ENCODE measurements at places on chromosomes 3 and 15. TPM values are rescaled to one million over a fixed set of nuclear protein-coding genes. Genes with fewer than 3 reads are reported as not detected.

The SERPINI2 gene
- total RNA-seq, result not detected

The POTEB2 gene
- total RNA-seq, result not detected

The RPUSD3 gene
- total RNA-seq, result 40.7 TPM

The TRPM1 gene
- not detected for total RNA-seq

The CNOT10 gene
- total RNA-seq, result 17.9 TPM

The NR1I2 gene
- not detected for total RNA-seq

The INKA1 gene
- 3.1 TPM for total RNA-seq

The GPR171 gene
- total RNA-seq, result 0.24 TPM

The GOLGA8K gene
- total RNA-seq, result not detected

The NRG4 gene
- not detected for total RNA-seq

The VEPH1 gene
- total RNA-seq, result 0.41 TPM

- no peak for DNase-seq
Observed at GRCh38 chr3:152430223-152431002, 161.7 kb downstream of the MBNL1 start.

GRCh38 chr3:78737988-78738387, 1029.8 kb downstream of the ROBO1 start:
- no peak for DNase-seq

- DNase-seq, result no peak
Observed at GRCh38 chr3:56879436-56880215, 77.9 kb upstream of the ARHGEF3 start.

DNA sequence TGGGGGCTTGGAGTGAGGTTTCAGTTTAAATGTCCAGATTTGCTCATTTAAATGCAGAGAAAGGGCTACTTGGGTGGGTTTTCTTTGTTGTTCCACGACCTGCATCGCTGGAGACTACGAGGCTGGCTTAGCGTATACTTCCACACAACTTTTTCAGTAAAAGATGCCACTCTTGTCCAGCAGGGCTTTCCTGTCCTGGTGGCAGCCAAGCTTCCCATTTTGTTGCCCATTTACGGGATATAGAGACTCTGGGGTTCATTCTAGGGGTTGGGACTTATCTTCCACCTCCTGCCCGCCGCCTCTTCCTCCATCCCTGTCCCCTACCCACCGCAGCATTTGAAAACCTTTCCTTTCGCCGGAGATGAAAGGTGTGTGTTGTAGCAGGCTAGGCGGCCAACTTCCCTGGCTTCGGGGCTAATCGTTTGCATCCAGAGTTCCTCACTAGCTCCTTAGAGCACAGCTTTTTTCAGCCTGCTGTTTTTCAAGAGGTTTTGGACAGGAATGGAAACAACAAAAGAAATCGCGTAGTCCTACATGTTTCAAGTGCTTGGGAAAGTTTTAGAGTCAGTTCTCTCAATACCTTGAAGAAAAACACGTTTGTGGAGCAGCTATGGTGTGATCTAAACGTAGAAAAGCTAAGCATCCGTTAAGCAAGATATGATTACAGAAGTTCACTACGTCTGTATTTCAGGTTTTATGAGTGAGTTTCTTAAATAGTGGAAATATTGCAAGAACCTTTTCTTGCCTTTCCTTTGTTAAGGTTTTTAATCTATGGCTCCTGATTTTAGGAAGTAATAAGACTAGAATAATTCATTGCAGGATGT, 843 bp downstream of the CHRNA5 start:
- no peak for DNase-seq

- no peak for DNase-seq
Observed at GRCh38 chr15:40543631-40544294, 21.1 kb downstream of the CCDC32 start.

DNA sequence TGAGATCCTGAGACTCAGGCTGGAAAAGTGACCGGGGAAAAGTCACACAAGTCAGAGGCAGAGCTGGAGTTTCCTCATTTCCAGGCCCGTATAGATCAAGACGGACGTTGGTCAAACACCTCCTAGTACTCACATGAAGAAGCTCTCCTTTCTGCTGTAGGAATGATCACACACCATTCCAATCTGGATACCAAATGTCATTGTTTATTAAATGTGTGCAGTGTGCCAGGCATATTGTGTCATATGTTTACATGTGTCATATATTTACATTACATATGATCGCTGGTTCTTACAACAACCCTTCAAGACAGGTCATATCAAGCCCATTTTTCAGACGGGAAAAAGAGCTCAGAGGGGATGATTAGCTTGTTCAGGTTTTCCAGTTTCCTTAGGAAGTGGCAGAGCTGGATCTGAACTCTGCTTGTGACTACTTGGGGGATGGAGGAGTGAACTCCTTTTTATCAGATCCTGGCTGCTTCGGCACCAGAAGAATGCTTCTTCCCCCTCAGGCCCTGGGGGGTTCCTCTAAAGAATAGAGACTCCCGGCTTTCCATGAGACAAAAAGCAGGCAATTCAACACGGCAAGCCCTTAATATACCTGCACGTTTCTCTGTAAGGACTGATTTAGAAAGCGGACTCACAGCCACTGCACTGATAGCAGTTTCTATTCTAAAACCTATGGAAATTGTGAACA, 41.9 kb downstream of the FAM43A start:
- no peak for DNase-seq

GRCh38 chr15:90845201-90845949, 23.0 kb upstream of the FURIN start:
- no peak for DNase-seq

DNA sequence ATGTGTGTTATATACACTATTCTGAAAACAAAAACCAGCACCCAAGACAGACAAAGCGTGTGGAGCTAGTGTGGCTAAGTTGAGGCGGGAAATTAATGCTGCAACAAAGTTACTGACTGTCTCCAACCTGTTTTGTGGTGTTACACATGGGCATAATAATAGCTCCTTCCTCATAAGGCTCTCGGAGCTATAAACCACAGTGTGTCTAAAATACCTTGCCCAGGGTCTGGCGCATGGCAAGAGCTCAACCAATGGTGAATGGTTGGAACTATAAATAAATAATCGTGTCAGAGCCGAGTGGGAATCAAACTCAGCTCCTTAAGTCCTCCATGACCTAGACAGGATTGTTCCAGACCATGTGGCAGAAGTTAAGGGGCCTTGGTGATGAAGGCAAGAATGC, 35.9 kb upstream of the TFRC start:
- DNase-seq, result no peak

DNA sequence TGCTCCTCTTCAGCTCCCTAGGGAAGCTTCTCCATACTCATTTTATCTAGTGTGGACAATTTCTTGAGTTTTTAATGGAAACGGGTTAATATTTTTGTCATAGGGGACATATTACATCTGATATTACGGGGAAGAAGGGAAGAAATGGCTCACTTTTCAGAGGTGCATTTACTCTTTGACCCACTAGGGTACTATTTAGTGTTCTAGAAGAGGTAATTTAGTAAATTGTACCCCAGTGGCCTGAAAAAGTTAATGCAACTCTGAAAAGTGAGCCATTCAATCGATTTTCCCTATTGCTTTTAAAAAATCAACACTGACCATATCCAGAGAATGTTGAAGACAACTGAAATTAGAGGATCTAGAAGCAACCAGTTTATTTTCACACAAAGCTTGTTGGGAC, 71.2 kb downstream of the MAP2K5 start:
- no peak for DNase-seq

DNA sequence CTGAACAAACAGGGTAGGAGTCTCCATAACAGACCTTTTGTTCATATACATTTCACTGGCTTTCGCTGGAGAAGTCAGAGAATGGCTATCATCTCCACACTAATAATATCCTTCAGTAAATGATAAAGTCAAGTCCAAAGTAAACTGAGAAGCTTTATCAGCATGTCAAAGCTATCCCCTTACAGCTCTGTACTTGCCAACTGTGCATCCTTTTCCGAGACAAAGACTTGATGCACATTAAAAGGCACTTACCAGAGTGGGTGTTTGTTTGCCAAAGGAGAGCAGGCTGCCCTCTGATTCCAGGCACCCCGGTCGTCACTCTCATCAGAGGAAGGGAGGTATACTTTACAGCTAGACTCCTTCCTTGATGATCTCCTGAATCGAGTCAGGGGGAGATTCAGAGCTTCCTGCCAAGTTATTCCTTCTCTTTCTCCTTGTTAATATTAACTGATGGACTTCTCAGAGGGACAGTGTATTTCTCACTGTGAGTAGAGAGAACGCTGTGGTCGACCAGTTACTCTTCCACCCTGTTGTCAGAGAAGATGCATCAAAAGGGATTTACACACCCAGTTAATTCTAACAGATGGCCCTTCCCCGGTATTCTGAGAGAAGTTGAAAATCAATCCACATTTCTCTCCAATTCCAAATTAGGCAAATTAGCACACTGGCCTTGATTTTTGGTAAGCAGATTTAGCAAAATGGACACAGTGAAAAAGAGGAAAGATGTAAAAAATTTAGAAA, 504.7 kb upstream of the NR2F2 start:
- no peak for DNase-seq

DNA sequence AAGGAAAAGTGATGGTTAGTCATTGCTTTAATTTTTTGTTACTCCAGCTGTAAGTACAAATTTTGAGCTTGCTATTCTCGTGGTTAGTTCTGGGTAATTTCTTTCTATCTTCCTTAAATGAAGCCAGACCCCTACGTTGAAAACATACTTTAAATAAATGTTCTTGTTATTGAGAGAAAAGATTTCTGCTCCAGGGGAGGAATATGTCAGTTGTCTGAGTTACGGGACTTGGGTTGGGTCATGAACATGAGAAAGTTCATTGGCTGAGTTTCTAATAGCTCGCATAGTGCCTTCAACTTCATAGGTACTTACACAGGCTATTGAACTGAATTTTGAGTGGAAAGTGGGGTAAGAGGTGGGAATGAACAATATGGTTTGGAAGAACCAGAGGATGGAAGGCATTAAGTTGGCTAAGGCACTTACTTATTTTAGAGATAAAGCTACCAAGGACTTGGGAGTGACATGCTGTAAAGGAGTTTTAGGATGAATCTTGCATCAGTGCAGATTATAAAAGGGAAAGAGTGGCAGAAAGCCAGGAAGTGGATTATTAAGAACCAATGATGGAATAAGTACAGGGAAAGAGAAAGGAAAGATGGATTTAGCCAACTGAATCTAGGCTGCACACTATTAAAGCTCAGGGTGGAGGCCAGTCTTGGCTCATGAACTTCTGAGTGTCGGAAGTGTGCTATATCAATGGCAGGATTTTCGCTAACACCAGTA, 1.4 kb downstream of the RPSA start:
- DNase-seq, result no peak

- no peak for DNase-seq
Observed at GRCh38 chr3:123469323-123469995, 20.6 kb upstream of the ADCY5 start.

- no peak for DNase-seq
Observed at GRCh38 chr15:71221417-71221816, 106.1 kb downstream of the THSD4 start.

GRCh38 chr3:115975796-115976195, 352.5 kb downstream of the GAP43 start:
- no peak for DNase-seq

GRCh38 chr3:4508048-4508981, 15.2 kb downstream of the ITPR1 start:
- DNase-seq, result no peak

DNA sequence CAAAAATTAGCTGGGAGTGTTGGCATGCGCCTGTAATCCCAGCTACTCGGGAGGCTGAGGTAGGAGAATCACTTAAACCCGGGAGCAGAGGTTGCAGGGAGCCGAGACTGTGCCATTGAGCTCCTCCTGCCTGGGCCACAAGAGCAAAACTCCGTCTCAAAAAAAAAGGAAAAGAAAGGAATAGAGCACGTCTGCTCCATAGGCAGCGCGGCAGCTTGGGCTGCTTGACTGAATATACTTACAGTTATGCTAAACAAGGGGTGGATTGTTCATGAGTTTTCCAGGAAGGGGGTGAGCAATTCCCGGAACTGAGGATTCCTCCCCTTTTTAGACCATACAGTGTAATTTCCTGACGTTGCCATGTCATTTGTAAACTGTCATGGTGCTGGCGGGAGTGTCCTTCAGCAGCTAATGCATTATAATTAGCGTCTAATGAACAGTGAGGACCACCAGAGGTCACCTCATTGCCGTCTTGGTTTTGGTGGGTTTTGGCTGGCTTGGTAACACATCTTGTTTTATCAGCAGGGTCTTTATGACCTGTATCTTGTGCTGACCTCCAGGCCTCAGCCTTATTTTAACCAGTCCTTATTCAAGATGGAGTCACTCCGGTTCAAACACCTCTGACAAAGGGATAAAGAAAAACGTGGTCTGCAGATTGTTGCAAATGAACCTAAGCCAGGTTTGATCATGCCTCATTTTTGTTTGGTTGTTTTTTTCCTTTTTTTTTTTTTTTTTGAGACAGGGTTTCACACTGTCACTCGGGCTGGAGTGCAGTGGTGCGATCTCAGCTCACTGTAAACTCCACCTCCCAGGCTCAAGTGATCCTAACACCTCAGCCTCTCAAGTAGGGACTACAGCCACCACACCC, 24.9 kb upstream of the SENP5 start:
- DNase-seq, result no peak

GRCh38 chr3:156687023-156687422, 12.6 kb downstream of the TIPARP start:
- DNase-seq, result no peak

- DNase-seq, result no peak
Observed at GRCh38 chr3:134360046-134360445, 14.2 kb downstream of the AMOTL2 start.

- no peak for DNase-seq
Observed at GRCh38 chr3:56849698-56850097, 47.9 kb upstream of the ARHGEF3 start.

DNA sequence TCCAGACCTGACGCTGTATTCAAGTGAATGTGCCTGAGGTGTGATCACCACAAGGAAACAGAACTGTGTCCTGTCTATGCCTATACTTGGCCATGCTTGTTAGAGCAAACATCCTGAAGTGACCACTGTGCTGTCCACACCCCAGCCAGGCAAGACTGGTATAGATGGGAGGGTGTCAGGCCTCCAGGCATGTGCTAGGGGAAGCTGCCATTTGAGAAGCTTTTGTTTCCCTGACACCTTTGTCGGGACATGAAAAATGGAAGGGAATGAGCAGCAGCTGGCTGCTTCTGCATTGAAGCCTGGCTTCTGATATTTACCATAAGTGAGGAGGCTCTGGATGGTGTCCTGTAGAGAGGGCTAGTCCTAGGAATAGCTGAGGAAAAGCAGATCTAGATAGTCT, 106.2 kb downstream of the CPNE4 start:
- no peak for DNase-seq

- no peak for DNase-seq
Observed at GRCh38 chr3:63709576-63709975, 57.1 kb downstream of the SNTN start.

DNA sequence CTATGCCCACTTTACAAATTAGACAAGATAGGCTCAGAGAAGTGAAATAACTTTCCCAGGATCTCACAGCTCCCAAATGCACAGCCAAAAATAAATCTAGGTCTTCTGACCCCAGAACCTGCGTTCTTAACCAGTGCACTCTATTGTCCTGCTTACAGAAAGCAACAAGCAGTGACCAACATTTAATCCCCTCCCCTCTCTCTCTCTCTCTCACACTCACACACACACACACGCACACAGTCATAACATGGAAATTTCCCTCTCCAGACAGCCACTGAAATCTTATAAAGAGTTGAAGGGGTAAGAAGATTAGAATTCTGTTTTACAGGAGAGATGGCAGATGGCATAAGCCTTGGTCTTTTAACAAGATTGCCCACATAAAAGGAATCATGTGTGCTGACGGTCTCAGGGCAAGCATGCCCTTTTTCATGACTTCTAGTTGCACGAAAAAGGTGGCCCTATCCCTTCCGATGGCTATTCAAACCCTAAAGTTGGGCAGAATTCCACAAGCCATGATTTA, 29.4 kb downstream of the EOGT start:
- DNase-seq, result no peak
